ENCODE measurements at places on chromosomes 2 and 18.

DNA sequence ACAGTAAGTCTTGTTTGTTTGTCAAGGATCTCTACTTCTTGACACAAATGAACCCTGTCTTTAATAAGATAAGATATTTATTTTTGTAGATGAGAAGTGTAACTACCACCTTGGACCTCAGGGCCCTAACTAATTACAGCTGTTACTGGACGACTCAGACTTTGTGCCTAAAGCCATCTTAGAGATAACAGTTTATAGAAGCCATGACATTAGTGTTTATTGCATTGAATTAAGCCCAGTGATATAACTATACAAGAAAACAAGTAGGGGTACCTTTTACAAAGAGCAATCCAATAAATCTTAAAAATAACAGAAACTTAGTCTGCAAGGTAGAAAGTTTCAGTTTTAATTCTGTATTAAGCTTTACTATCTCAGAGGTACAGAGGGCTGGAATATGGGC lies 119.0 kb downstream of the HIBCH start:
- DNase-seq: no peak

- DNase-seq: no peak
These were observed 67.2 kb upstream of the HNMT start for GRCh38 chr2:137897082-137897481.

DNA sequence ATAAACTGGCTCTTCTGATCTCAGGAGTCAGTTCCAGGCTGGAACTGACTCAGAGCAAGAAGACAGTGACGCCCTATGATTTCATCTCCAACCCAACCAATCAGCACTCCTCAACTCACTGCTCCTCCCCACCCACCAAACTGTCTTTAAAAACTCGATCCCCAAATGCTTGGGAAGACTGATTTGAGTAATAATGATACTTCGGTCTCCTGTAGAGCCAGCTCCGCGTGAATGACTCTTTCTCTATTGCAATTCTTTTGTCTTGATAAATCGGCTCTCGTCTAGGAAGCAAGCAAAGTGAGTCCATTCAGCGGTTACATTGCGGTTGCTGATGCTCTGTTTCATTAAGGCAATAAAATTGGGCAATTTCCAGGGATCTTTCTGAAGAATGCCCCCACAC lies 1025.3 kb upstream of the CNTNAP5 start:
- DNase-seq: no peak

DNA sequence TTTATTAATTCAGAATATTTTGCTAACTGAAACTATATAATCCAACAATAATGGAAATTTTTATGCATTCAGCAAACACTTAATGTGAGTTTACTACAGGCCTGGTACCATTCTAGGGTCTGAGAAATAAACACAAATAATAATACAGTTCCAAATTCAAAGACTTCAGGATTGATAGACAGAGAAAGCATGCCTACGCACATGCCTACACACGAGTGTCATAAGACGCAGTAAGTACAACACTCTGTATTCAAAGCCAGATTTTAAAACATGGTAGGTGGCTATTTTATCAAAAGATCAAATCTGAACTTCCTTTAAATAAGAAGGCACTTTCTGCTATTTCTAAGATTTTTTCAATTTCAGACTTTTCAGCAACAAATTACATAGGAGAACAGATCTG lies 346.9 kb downstream of the NCKAP5 start:
- no peak for DNase-seq

DNA sequence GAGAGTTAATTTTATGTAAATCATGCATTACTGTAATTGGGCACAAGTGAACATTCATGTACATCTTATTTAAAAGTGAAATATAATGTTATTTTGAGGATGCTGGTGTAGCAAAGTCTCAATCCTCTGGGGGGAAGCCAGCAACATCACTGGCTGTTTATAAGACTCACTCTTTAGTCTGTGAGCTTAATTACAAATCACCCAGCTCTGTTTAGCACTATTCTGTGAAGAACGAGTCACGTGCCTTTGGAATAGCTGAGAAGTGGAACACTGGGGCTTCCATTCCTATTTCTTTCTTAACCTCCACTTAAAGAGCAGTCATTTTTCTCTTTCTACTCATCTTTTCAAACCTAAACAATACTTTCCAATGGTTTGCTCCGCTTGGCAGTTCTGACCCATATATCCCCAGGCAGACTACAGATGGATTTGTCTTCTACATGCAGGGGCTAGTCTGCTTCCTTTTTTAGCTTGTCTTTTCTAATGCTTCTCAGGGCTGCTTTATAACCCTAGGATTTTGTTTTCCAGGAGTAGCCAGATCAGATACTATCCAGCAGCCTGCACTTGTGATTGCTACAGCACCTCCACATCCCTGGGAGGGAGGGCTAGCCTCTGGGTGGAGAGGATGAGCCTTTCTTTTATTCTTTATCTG lies 95.3 kb upstream of the CAVIN2 start:
- DNase-seq: no peak

DNA sequence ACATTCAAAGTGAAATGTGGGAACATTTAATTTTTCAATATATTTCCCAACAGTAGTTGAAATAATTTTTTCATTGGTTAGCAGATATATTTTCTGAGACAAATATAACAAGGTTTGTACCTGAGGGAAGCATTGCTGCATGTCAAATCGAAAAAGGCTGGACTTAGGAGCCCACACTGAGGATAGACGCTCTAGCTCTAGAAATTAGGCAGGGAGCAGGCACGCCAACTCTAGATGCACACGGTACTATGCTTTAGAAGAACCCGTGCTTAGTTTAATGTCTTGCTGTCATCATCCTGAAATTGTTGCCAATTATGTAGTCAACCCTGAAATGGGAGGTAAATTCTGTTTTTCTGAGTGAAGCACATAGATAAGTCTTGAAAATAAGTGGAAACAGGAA lies 731.1 kb upstream of the ZNF804A start:
- DNase-seq: no peak

DNA sequence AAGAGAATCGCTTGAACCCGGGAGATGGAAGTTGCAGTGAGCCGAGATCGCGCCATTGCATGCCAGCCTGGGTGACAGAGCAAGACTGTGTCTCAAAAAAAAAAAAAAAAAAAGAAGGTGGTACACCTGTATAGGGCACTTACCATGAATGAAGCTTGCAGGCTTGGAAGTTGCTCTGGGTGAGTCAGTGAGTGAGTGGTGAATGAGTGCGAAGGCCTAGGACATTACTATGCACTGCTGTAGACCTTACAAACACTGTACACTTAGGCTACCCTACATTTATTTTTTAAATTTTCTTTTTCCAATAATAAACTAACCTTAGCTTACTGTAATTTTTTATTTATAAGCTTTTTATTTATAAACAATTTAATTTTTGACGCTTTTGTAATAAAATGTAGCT lies 78.4 kb upstream of the ATG16L1 start:
- DNase-seq: no peak

GRCh38 chr2:64675860-64676259 lies 22.1 kb upstream of the SERTAD2 start:
- DNase-seq: no peak

GRCh38 chr2:38720613-38721241 lies 30.4 kb downstream of the SRSF7 start:
- DNase-seq: no peak

- DNase-seq: peak; percentile 44
These were observed 1.7 kb downstream of the TRIP12 start for GRCh38 chr2:229920011-229920641.

GRCh38 chr18:77407733-77408132 lies 158.1 kb downstream of the GALR1 start:
- DNase-seq: no peak

DNA sequence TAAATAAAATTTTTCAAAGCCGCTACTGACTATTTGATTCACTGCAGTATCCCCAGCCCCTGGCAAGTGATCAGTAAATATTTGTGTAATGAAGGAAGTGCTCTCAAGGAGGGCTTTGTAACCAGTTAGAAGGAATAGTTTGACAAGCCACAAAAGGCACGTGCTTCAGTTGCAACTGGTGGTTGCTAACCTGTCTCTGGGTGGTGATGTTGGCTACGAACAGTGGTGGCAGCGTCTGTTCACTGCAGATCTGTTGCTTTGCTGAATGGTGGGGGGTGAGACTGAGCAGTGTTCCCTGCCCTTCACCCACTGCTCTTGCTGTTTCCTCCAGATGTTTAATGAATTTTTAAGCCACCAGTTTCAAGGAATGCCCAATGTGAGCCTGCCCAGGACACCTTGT lies 73.9 kb upstream of the SIX2 start:
- no peak for DNase-seq

- DNase-seq: no peak
These were observed 211.6 kb downstream of the SEPTIN10 start for GRCh38 chr2:109402180-109402579.
